ENCODE measurements at places on chromosomes 3 and 15.

- DNase-seq, result no peak
Measured at GRCh38 chr3:52596658-52597265, 60.4 kb downstream of the UQCC5 start.

- DNase-seq, result no peak
Measured at GRCh38 chr3:187049462-187050101, 89.7 kb downstream of the RPL39L start.

DNA sequence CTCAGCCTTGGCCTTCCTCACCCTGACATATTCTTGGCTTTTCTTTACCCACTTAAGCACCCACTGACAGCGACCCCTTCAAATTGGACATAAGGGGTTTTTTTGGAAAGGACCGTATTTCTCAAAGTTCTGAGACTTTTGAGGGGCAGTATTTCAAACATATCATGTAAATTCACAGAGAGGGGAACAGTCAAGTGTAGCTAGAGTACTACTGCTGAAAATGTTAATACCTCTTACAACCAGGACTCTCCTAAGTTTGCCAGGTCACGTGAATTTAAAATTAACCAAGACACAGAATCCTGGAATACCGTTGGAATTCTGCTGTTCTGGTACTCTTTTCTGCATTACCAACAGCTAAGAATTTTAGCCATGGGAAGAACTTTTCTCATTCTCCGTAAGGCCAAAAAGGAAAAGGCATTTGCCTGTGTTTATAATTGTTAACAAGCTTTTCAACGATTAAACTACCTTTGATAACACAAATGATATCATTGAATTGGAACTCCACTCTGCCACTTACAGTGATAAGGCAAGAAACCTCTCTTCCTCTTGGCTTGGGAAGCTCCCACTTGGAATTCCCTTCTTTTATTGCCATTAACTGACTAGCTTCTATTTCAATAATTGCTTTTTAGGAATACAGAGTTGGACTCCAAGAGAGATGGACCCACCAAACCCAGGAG, 597 bp upstream of the GBE1 start:
- DNase-seq, result no peak

DNA sequence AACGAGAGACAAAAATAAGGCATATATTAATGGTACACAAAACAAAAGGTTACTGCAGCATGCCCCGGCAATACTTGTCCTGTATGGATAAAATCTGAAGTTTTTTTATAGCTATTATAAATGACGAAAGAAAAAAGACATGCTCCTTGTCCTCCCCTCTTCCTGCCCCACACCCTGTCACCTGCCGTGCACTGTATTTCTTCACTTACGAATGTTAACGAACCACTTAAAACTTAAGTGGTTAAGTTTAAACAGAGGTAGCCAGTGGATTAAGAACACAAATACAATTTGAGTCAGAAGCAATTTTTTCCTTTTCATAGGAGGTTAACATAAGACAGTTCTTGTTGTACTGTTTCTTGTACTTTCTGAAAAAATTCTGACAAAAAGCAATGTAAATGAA, 799.1 kb upstream of the NECTIN3 start:
- no peak for DNase-seq

- DNase-seq, result no peak
Measured at GRCh38 chr3:10875914-10876313, 59.9 kb downstream of the SLC6A11 start.

DNA sequence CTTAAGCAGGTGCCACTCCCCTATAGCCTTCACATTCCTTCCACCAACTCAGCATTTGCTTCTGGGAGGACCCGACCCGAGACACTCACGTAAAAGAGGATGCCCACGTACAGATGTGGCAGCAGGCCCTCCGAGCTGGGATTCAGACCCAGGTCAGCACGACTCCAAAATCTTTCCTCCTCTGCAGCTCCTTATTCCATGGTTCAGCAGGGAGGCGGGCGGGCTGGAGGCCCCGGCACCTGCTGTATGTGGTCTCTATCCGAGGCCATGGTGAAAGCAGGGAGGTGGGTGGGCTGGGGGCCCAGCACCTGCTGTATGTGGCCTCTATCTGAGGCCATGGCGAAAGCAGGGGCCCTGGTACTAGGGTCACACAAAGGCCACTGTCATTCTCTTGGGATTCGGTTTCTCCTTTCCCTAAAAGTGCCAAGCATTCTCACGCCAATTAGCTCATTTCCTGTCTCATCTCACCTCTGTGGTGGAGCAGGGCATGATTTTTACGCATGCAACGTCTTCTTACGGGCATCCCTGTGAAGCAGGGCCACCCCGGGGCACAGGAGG, 5.9 kb upstream of the MUC4 start:
- no peak for DNase-seq

DNA sequence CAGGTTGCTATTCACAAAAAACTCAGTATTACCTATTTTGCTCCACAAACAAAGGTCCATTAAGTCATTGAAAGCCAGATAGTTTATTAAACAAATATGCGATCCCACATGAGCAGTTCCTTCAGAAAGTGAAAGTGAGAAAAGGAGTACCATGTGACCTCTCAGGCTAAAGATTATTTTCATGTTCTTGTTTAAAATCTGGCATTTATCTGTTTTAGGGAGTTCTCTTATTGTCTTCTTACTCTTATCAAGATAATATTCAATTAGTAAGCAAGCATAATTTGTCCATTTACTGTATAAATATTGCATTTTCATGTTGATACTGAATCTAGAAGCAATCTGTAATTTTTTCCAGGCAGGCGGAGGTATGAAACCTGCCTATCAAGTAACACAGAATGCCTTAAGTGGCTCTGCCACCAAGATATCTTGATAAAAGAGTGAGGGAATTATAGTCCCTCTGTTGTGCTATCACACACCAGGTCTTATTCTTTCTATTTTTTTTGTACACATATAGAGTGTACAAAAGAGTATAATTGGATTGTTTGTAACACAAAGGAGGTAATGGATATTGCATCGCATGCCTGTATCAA, 20.1 kb upstream of the PLSCR5 start:
- no peak for DNase-seq

DNA sequence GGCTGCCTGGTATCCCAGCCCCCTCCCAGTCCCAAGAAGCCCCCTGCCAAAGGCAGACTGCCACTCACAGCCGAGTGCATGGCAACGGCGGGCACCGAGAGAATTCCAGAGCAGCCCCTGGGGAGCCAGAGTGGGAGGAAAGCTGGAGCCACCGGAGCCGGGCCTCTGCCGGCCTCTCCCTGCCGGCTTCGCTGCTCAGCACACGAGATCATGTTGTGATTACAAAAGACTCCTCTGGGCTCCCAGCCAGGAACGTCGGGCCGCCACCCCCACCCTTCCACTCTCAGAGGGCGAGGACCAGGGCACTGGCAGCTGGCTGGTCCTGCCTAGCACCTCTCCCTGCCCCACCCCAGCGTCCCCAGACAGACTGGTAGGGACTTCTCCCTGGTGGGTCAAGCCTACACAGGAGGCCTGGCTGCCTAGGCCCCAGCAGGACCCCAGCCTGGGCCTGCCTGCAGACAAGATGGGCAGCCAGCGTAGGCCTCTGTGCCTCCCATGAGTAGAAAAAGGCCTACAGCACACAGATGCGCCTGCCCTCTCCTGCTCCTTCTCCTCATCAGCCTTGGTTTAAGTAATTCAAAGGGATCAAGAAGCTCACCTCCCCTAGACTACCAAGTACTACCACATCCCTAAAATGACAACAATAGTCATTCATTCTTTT, at the start of gene CCDC9B:
CCDC9B (minus strand) TSS at position 200 of the 661 bp plus-strand sequence; CDS start at position 80, 120 bp downstream.
- DNase-seq, result no peak

DNA sequence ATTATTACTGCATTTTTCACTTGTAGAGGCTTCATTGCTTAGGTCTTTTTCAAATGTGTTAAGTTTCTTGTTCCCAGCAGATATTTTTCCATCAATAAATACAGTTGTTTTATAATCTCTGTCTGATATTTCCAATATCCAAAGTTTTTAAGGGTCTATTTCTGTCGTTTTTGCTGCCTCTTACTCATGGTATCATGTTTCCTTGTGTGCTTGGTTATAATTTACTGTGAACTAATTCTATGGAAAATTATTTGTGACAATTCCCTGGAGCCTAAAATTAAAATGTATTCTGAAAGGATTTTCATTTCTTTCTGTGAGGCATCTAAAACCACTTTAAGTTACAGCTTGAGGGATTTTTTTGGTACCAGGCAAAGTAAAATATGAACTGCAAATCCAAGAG, 17.5 kb downstream of the TBC1D5 start:
- no peak for DNase-seq

GRCh38 chr15:62902821-62903220, 139.7 kb upstream of the TPM1 start:
- no peak for DNase-seq

DNA sequence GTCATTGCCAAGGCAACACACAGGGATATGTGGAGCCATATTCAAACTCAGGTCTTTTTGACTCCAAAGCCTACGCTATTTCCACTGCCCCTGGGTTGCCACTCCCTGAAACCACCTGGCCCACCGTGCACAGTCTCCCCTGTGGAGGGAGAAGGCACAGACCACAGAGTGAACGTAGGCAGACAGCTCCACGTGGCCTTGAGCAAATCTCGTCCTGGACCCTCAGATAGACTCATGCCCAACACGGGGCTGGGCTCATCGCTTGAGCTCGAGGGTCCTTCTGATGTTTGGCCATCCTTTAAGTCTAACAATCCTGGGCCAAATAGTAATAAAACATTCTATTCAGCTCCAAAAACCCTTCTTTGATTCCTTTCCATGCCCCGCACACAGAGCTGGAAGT, 72.0 kb downstream of the CPN2 start:
- no peak for DNase-seq

DNA sequence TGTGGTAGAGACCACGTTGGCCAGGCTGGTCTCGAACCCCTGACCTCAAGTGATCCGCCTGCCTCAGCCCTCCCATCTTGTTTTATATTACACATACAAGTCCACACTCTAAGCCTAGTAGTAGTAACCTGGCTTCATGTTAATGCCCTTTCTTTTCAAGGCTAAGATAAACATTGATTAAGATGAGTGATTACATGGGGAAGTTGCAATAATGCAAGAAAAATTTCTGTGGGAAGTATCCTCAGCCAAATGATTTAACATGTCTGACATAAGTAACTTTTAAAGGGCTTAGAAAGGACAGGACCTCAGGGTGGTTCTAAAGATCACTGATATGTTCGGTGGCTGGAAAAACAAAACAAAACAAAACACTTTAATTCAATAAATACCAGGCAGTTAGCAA, 72.1 kb downstream of the SFMBT1 start:
- DNase-seq, result no peak
